ENCODE measurements at places on chromosomes 6 and 20.
A peak's percentile ranks its signal among the peaks of the same experiment; 100 is the strongest.

- DNase-seq, result no peak
Measured at GRCh38 chr6:33989016-33989854, 156.7 kb downstream of the GRM4 start.

- DNase-seq, result no peak
Measured at GRCh38 chr20:24303393-24304170, 165.8 kb upstream of the SYNDIG1 start.

GRCh38 chr6:167985911-167986595, 11.4 kb upstream of the KIF25 start:
- no peak for DNase-seq

GRCh38 chr6:73258721-73259120, 4.3 kb downstream of the KHDC1 start:
- DNase-seq, result no peak

GRCh38 chr6:37187321-37188022, 17.5 kb downstream of the PIM1 start:
- no peak for DNase-seq

DNA sequence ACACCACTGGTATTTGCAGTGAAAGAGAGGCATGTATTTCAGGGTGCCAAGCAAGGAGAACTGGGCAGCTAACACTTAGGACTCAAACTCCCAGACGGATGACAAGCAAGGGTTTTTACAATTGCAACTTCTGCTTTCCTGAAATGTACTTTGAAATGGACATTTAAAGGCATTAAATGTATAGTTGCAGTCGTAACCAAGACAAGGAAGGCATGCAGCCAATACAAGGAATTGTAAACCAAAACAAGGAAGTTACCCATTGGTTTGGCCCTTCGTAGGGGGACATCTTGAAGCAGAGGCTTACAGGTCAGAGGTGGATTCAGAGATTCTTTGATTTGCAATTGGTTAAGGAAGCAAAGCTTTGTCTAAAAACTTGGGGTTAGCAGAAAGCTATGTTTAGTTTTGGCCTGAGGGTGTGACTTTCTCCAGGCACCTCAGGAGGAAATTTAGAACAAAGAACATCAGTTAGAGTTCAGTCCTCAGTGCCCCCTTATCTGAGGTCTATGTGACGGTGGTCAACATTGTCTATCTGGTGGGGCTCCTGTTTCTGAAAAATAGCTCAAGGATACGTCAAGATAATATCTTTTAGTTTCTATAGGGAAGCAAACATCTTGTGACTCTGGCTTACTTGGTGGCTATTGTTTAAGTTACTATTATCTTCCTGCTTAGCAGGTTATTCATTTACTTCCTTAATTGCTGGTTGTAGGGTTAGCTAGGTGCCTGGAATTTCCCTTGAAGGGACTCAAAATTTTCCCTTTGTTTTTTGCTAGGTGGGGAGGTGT, 266.0 kb downstream of the CD83 start:
- no peak for DNase-seq

DNA sequence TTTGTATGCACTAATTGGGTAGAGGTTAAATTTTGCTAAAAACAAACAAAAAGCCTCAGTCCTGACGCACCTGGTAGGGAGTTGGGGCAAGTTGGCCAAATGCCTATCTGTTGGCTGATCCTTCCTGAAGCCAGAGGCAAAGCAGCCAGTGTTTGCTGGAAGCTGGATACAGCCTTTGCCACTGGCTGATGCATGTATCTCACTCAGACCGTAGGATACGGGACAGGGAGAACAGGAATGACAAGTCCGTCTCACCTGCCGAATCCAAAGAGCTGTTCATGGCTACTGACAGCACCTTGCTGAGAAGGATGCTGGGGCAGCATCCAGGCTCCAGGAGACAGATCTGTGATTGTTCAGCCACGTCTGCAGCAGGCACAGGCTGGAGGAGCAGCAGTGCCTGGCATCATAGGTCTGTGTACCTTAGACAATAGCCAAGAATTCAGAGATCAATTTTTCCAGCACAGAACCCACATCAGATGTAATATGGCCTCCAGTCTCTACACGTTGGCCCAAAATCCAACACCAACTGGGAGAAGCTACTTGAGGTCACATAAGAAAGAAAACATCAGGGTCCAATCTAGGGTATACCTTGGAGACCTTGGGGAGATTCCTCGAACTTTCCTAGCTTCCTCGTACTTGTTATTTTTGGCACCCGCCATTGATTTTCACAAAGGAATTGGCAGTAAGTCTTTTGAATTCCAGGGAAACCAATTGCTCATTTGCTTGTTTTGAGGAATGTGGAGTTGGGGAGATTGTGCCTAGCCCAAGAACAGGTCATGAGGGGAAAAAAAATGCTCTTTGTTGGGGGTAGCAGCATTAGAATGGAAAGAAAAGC, 108.5 kb upstream of the ARMC2 start:
- no peak for DNase-seq

- no peak for DNase-seq
Measured at GRCh38 chr6:20365456-20365855, 36.2 kb upstream of the E2F3 start.

DNA sequence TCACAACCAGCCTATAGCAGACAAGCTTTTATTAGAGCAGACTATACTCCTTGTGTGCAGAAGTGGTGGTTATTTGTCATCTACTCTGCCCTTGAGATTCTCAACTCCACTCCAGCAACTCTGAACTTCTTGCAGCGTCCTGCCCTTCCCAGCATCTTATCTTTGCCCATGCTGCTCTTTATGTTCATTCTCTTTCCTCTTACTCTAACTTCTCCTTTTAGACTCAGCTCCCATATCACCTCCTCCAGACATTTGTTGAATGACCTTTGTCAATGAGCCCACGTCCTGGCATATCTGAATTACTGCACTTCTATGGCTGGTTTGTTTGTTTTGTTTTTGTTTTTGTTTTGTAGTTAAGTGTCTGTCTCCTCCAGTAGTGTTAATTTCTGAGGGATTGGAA, 81.2 kb downstream of the KCNQ5 start:
- DNase-seq, result no peak

DNA sequence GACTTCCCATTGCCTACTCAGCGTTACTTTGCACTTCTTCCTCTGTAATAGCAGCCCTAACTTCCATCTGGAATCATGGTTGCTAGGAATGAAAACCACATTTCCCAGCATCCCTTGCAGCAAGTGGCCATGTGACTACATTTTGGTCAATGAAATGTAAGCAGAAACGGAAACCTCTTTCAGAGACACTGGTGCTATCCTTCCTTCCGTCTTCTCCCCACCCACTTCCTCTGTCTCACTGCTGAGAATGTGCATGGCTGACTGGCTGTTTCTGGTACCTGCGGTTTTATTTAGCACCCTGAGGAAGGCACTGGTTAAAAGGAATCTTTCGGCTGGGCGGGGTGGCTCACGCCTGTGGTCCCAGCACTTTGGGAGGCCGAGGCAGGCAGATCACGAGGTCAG, 107.4 kb downstream of the SCML4 start:
- DNase-seq, result no peak

GRCh38 chr6:71529026-71529425, 240.4 kb downstream of the OGFRL1 start:
- no peak for DNase-seq

GRCh38 chr6:87199787-87200186, 44.4 kb downstream of the ZNF292 start:
- DNase-seq, result no peak

GRCh38 chr20:39066471-39067242, 104.5 kb downstream of the DHX35 start:
- DNase-seq, result no peak

GRCh38 chr6:134261766-134262165, 56.1 kb downstream of the SGK1 start:
- no peak for DNase-seq

GRCh38 chr6:26482338-26482737, 17.8 kb upstream of the BTN1A1 start:
- no peak for DNase-seq

GRCh38 chr6:4023240-4023639, 55.7 kb downstream of the FAM217A start:
- no peak for DNase-seq

GRCh38 chr20:57934007-57934805, 224.4 kb upstream of the PMEPA1 start:
- DNase-seq, result no peak

DNA sequence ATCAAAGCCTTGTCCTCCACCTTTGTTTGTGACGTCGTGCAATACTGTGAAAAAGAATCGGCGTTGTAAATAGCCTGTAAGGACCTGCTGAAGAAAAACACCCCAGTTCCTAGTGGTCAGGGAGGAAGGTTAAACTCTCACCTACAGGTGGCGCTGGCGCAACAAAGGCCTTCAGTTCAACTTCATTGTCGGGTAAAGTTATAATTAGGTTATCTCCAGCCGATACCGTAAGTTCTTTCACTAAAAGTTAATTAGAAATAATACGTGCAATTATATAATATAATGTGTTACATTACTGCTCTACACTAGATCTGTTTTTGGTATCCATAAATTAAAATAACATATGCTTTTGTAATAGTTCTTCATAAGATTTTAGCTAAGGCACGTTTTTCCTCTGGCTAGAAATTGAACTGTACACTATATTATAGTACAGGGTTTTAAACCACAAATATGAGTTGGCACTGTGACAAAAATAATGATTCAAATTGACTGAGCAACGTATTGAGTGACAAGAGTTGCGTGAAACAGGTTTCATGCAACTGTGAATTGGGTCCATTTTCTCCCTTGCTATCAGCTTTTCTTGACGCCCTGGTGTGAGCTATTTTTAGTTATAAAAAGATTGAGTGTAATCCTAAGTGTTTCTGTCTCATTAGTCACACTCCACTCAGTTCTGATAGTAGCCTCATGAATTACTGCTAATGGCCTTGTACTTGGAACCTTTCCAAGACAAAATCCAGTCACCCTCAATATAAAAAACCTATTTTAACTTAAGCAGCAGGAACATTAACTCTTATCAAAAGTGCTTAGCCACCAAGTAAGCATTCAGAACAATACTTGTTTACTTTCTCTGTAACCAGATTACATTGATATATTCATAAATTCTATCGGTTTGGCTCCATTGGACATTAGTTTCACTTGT, 62.3 kb downstream of the KIAA0319 start:
- peak; percentile 13 for DNase-seq

DNA sequence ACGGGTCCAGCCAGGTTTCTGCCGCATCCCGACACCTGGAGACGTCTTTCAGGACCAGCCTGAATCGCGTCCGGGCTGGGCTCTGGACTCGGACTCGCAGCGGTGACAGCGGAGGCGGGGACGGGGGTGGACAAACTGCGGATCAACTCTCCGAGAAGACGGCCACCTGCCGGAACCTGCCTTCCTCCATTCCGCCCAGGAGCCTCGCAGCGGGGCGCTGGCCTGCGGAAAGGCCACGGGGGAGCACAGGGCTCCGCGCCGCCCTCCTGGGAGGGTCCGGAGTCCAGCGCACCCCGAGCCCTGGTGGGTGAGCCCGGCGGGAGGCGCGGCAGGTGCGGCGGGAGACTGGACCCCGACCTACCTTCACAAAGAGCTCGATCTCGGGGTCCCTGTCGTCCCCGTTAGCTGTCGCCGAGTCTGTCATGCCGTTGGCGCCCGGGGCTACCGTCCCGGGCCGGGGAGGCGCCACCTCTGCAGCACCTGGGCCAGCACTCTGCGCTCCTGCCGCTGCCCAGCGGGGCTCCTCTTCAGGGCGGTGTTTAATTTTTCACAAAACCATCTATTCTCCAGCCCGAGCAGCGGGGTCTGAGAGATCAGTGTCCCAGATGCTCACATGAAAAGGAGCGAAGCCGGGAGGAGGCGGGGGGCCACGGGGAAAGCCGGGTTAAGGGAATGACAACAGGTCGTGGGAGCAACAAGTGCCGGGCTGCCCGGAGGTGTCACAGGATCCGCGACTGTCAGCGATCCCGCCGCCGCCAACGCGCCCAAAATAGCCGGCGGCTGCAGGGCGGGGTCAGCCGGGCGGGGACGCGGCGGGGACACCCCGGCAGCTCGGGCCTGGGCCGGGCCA, at the start of gene CLIC5:
TSS of gene CLIC5 (minus strand) at position 742 of the 850 bp plus-strand sequence. CDS start at position 424, 318 bp downstream.
- no peak for DNase-seq

GRCh38 chr20:10826111-10826510, 152.3 kb upstream of the JAG1 start:
- no peak for DNase-seq

- no peak for DNase-seq
Measured at GRCh38 chr6:16562498-16562897, 198.8 kb downstream of the ATXN1 start.

DNA sequence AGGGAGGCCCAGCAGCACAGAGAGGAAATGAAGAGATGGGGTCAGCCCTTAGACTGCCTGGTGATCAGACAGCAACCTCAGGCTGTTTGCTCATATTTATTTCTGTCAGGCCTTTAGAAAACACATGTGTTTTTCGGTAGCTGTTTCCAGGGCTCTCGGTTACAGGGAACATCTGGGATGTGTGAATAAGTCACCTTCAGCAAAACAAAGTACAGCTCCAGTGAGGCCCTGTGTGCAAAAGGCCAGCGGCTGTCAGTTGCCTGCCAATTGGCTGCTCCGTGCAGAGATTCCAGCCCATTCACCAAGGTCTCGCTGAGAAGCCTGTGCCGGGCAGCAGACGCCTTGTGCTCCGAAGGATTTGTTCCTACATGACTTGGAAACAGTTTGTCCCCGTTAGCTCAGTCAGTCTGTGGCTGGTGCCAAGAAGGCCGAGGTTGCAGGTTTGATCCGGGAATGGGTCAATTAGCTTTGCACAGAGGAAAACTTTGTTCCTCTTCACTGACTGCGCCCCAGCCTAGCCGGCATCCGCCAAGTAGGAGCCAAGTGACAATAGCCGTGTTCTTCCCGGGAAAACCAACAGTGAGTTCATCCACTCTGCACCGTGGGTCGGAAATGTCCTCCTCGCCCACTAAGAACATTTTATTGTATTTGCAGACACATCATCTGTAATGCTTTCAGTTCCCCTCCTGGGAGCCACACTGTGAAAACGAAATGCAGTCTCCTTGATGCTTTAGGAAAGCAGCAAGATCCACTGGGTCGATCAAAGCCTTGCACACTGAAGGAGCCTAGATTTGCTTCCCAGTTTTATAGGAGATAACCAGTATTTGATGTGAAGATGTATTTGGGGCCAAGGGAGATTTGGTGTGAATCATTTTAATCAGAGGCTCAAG, 315.4 kb upstream of the CDYL start:
- DNase-seq, result peak; percentile 50

DNA sequence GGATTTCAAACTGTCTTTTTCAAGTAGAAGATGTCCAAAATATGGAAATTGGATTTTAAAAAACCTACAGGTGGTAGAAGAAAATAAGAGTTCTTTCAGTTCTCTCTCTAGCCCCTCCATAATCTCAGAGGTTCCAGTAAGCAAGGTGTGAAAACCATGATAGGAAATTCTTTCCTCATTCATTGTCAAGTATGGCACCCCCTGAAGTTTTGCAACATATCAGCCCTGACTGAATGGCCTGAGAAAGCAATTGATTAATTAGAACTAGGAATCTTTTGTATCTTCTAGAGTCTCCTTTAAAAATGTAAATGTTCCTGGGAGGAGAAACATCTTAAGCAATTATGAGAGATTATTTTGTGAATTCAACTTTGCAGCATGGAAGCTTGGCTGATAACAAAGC, 198.7 kb upstream of the STXBP5 start:
- no peak for DNase-seq
